Activated naive CD4-positive, alpha-beta T cell (primary cell): ENCODE measurements at places on chromosomes 3 and 15.

DNA sequence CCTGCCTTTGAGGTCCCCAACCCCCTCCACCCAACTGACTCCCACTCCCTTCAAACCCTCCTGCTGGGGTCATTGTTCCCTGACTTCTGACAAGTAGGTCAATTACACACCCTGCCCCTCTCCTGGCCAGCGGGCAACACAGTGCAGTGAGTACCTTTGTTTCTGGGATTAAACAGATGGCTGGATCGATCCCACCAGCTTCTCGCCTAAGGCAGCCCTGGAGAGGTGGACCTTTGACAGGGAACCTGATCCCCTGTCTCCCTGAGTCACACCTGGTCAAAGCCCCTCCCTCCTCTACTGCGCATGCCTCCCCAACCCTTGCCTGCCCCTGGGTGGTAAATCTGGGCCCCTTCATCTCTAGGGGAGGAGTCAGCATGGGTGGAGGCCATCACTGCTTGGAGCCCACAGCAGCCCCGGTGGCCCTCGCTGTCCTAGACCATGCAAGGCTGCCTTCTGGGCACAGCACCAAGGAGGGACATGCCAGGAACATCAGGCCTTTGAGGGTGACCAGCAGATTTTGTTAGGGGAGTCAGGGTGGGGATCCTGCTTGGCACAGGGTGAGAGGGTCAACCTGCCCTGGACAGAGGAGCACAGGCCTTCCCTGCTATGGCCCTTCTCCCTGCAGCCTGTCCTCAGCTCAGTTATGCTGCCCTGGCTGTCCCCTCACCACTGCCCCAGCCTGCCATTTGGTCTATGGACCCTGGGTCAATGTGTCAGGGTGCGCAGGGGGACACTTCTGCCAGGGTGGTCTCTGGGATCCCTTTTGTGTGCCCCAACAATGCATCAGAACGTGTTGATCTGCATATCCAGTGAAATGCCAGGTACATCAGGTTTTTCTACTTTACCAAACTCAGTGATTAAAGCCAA lies 9.8 kb upstream of the PRR23E start:
- DNase-seq: no peak

DNA sequence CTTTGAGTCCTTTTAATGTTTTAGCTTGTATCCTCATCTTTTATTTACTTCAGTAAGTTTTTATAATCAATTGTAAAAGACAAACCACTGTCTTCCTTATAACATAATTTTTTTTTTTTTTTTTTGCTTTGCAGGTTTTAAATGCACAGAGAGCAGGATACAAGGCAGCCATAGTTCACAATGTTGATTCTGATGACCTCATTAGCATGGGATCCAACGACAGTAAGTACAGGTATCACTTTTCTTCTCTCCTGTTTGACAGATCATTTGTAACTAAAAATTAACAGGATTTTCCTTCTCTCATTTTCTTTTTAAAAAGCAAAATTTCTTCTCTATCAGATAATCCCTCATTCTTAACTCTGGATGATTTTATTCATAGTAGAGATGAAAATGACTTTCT lies 75.4 kb downstream of the PFN2 start:
- DNase-seq: no peak

DNA sequence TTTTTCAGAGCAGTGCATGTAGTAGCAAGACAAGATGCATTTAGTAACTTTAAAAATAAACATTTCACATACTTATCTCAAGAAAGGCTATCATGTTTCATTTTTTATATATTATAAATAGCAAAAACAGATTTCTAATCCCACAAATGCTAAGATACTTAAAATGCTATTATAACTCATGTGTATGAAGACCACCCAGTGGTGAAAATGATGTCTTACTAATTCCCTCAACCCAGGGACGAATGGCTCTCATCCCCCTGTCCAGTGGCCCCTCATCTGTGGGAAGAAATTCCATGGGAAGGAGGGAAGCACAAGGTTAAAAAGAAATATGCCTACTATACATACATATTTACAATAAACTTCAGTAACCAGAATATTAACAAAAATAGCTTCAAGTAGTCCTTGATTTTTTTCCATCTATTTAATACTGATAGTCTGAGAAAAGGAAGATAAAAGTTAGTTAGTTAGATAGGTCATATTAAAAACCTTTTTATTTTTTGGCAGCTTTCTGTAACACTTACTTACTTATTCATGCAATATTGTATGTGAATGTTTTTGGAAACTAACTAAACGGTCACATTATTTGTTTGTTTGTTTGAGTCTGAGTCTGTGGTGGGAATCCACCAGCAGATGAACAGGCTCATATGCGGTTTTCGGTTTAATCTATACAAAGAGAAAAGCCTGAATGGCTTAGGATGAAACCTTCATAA lies 14.8 kb downstream of the NR2E3 start:
- no peak for DNase-seq

GRCh38 chr3:16999871-17000270 lies 115.1 kb downstream of the PLCL2 start:
- no peak for DNase-seq

DNA sequence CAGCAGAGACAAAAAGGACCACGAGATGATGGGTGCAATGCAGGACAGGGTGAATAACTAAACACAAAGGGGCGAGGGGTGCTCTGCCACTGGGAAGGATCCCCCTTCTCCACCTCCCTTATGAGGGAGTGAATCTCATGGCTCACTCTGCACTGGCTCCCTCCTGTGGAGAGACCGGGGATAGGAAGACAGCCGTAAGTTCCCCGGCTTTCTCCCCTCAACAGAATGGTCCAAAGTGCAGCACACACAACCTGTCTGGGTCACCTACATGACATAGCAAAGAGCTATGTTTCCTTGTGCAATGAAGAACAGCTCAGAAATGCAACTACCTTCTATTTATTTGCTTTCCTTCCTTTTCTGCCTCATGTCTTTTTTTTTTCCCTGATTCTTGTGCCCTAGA lies 7.8 kb upstream of the ACSBG1 start:
- DNase-seq: no peak

- no peak for DNase-seq
These were observed 589.2 kb downstream of the ROBO1 start for GRCh38 chr3:79178471-79179180.

DNA sequence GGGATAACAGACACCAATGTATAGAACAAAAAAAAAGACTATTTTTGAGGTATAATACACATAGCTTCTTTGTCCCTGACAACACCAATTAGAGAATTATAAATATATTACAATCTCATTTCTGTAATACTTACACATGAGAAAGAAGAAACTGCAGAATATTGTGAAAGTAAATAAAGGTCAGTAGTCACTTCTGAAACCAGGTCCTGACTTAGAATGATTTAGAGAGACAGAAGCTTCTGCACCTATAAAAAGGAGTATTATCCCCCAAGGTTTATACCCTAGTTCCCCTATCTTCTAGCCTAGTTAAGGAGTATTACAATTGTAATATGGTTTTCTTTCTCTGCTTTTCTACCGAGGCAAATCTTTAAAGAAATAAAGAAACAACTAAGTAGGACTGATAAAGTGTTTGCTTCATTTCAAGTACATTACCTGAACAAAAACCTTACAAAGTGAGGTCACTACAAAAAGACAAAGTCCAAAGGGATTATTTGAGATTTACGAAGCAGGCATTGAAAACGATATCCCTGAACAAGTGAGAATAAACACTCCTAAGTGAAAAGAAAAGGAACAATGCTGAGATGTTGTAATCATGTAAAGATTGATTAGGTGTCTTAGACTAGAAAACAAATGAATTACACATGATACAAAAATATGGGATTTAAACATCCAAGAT lies 103.0 kb downstream of the GBE1 start:
- no peak for DNase-seq
